ENCODE measurements at places on chromosomes 4 and X.

DNA sequence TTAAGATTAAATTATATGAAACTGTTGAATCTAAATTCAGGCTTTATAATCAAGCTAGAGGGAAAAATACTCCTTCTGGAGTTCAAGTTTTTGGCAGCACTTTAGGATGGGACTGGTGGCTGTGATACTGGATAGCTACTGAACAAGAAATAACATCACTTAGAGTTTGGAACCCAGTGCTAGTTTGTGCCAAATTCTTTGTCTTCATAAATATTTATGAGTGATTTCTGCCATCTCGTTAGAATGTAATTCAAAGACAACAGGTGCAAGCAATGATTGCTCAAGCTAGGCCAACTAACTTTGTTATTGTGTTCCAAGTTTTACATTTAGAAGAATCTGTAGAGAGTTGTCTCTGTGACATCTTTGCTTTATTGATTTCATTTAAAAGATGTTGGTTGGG is 417.9 kb downstream of the FAT4 start:
- DNase-seq: no peak

DNA sequence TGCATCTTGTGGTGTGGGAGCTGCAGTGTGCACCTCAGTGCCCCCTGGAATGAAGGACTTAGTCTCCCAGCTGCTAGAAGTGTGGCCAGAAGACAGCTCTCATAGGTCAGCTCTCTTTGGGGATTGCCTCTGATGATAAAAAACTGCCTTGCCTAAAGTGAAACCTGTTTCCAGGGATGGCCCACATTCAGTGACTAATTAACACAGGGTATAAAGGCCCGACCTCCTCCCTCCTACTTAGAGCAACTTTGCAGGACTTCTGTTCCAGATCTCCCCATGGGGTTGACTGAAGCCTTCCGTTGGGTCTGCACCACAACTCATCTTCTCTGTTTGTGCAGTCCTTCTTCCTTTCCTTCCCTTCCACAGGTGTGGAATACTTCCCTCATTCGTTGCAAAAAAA is 53.2 kb downstream of the SPINK2 start:
- DNase-seq: no peak

GRCh38 chr4:163367651-163368050 is 24.0 kb downstream of the NPY5R start:
- DNase-seq: no peak

DNA sequence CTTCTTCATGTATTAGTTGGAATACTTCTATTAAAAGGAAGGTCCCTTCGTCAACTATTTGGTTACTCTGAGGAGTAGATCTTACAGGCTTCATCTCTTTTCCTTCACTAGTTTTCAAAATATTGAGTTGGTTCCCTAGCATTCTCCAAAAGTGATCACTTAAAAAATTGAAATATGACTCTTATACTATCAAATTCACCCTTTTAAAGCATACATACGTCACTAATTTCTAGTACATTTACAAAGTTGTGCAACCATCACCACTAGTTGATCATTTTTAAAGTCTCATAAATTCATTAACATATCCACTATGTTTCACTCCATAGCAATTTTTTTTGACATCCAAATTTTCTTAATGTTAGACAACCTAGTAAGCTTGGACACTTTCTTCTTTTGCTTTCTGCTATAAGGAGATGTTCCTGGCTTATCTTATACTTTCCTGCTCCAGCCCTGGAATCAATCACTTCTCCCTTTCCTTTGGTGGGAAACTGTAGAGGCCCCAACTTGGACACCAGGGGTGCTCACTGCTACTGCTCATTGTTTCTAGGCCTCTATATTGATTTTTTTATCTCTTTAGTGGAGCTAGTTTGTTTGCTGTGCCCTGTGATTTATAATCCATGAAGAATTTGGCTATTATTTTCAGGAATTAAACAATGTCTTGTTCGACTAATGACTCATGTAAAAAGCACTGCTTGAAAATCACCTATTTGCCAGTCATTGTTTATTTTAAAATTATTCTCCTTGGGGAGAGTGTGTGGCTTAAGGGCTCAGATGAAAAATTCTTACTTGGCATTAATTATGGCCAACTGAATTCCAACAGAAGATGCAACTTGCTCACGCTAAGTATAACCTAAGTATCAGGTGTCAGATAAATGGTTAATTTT is 4.0 kb upstream of the ZFX start:
- no peak for DNase-seq

DNA sequence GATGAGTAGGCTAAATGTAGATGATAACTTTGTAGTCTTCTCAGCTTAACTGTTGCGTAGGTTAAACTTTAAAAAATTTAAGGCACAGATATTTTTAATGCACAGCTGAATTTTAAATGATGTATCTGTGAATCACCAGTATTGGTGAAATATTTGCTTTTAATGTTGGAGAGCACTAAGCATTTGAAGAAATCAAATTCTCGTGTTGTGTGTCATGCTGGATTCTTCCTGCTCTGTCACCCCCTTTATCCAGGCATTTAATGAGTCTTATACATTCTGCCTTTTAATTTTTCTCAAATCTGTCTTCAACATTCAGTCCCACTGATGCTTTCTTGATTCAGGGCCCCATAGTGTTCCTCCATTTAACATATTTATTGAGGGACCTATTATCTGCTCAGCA is 76.7 kb downstream of the SLC4A4 start:
- DNase-seq: no peak

DNA sequence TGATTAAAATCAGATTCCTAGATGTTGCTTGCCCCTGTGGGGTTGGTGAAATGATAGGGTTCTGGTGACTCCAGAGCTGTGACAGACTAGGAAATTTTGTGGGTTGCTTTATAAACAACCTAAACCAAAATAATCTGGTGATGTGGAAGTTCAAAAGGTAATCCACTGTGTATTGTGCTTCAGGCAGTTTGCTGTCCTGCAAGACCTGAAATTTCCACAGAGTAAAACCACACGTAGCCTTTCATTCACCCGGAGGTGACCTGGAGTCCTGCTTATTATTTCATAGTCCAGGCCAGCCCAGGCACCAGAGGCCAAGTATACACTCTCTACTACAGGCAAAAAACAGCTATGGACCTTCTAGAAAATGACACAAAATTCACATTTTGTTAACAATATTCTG is 114.6 kb upstream of the CBR4 start:
- no peak for DNase-seq

- DNase-seq: no peak
Measured at GRCh38 chrX:21940356-21940829, at the start of gene SMS. Gene SMS, plus strand, starts transcription at chrX:21940709. Its CDS starts 116 bp downstream, at chrX:21940825.

GRCh38 chr4:680928-681645 is 6.7 kb downstream of the MYL5 start:
- no peak for DNase-seq

DNA sequence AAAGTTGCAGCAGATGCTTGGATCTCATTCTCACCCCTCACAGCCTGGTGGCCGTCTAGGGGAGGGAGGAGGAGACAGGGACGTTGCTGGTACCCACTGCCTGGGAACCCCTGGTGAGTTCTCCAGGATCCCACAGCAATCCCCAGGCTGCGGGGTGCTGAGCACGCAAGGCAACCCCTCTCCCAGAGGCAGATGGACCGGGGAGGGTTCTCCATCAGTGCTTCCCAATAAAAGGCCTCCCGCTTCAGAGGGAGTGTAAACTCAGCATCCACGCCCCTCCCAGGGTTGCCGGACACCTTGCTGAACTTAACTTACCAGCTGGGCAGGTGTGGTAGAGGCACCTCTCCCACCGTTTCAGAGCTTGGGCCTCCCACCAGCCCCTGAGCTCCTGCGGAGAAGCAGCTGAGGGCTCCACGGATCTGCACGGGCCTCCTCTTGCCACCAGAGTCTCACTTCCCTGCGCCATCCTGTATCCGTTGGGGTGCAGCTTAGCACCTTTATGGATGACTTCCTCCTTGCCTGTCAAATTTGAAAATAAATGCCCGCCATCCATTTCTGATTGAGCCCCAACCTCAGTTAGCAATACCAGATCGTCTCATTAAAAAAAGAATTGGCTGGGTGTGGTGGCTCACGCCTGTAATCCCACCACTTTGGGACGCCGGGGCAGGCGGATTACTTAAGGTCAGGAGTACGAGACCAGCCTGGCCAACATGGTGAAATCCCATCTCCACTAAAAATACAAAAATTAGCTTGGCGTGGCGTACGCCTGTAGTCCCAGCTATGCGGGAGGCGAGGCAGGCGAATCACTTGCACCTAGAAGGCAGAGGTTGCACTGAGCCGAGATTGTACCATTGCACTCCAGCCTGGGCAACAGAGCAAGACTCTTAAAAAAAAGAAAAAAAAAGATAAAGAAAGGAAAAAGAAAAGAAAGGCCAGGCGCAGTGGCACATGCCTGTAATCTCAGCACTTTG is 14.8 kb upstream of the TBC1D14 start:
- no peak for DNase-seq

- DNase-seq: peak; percentile 80
Measured at GRCh38 chr4:37977471-37978247, 17.5 kb downstream of the PTTG2 start.

- no peak for DNase-seq
Measured at GRCh38 chr4:141786946-141787345, 150.6 kb downstream of the IL15 start.

DNA sequence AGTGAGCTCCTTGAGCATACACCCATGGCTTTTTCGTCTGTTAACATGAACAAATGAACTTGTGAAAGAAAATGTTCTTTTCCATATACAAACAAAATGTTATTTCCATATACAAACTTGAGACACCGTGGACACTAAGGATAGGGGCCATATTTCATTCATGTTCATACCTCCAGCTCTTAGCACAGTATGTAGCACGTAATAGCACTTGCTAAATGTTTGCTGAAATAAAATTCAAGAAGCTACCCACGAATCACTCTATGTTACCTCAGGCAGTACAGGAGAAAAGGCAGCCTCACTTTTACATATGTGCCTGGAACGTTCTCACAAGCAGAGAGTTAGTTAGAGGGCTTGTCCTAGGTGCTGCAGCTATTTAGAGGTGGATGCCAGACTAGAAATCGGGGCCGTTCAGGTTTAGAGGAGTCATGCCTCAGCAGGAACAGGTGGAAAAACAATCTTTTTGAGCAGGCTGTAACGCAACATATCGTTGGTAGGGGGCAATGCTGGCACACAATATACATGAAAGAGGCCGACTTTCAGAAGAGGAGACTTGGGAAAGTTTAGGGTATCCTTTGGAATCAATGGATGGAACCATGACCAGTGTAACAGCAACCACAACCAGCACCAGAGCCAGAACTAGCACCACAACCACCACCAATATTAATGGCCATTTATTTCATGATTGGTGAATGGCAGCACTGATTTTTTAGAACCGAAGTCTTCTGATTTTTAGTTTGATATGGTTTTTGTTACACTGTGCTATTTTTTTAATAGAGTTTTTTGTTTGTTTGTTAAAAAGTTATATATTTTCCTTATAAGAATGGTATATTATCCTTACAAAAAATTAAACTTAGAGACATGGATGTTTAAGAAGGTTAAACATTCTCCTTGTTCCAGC is 14.8 kb upstream of the PAQR3 start:
- DNase-seq: no peak

DNA sequence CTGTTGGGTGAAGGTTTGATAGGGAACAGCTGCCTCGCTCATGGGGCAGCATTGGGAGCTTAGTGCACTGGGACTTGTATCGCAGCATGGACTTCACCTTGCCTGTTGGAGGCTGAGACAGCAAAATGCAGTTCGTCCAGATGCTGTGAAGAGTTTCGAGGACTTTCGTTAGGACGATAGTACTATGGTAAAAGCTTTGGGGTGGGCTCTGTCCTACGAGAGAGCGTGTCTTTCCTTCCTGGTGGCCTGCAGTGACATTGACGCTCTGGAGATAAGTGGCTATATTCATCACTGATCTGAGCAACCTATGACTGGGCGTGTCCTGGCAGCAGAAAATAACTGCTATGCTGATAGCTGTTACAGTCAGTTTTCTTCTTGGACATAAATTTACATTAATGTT is 44.8 kb downstream of the ARHGAP10 start:
- DNase-seq: no peak

DNA sequence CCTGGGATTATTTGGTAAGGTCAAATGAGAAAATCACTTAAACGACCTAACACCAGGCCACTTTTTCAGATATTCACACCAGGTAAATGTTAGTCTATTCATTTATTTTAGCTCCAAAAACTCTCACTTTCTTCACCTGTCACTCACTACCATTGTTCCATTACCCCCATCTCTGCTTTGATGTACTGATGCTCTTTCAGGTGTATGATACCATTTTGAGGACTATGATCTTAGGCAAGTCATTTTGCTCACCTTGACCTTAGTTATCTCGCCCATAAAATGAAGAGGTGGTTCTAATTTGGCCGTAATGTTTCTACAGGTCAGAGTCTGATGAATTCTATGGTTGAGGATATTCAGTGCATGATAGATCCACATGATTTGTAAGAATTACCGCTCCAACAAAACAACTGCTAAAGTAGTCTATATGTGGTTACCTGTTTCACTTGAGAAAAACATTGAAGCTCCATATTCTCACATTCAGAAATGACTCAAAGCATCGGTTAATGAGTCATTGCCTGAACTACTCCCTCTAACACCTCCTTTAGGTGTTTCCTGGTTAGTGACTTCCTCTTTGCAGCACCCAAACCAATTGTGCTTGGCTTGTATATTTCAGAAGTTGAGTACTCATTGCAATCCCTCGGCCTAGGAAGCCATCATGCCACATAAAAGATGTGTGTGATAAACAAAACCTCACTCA is 4.5 kb downstream of the DTHD1 start:
- DNase-seq: no peak

- no peak for DNase-seq
Measured at GRCh38 chr4:1405254-1405635, 997 bp downstream of the NKX1-1 start.

DNA sequence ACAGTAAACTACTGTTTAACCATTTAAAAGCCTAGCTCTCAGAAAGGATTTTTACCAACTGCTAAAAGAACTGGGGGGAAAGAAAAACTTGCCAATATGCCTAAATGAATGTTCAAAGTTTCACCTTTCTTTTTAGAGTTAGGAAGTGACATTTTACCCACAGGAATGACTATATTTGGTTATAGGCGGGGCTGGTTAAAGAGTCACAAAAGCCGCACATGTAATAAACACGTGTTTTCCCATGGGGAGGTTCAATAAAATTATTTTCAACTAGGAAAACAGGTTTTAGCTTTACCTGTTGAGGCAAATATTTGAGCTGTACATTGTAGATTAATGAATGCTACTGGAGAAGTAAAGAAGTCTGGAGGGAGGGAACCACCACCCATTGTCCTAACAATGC is 41.6 kb upstream of the UGDH start:
- DNase-seq: no peak

- DNase-seq: no peak
Measured at GRCh38 chr4:165410214-165410613, 31.4 kb downstream of the CPE start.

DNA sequence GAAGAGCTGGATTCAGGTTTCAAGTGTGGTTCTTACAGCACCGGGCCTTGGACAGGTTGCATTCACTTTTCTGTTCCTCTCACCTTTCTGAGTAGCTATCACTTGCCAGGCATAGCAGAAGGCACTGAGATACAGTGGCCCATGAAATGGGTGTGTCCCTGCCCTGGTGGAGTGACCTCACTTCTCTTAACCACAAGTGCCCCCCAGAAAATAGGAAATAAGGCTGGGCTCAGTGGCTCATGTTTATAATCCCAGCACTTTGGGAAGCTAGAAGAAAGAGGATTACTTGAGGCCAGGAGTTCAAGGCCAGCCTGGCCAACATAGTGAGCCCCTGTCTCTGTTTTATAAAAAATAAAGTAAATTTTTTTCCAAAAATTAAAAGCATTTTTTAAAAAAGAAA is 101.7 kb upstream of the KIT start:
- no peak for DNase-seq
